ENCODE measurements at places on chromosomes 1 and 21. TPM values are rescaled to one million over a fixed set of nuclear protein-coding genes. Genes with fewer than 3 reads are reported as not detected.
A peak's percentile ranks its signal among the peaks of the same experiment; 100 is the strongest.

- H3K4me1 ChIP-seq, result no peaks in the 10 kb centered on the region
- DNase-seq, result no peak
- H3K36me3 ChIP-seq, result no peaks in the 10 kb centered on the region
- no peak overlapping the region for H3K27ac ChIP-seq
- H3K27me3 ChIP-seq, result peaks cover 2% of the 10 kb centered on the region
These were observed 285.0 kb downstream of the SIPA1L2 start for GRCh38 chr1:232344791-232345399.

GRCh38 chr21:26934383-26934782 lies 32.5 kb downstream of the ADAMTS5 start:
- no peak overlapping the region for H3K4me3 ChIP-seq
- H3K27me3 ChIP-seq, result peaks cover 2% of the 10 kb centered on the region
- H3K36me3 ChIP-seq, result no peaks in the 10 kb centered on the region
- H3K4me1 ChIP-seq, result no peaks in the 10 kb centered on the region
- H3K27ac ChIP-seq, result no peak overlapping the region

GRCh38 chr21:14977814-14978213 lies 87.0 kb downstream of the NRIP1 start:
- no peak overlapping the region for H3K27ac ChIP-seq
- peaks cover 38% of the 10 kb centered on the region for H3K4me1 ChIP-seq
- no peak for DNase-seq
- no peak overlapping the region for H3K4me3 ChIP-seq

DNA sequence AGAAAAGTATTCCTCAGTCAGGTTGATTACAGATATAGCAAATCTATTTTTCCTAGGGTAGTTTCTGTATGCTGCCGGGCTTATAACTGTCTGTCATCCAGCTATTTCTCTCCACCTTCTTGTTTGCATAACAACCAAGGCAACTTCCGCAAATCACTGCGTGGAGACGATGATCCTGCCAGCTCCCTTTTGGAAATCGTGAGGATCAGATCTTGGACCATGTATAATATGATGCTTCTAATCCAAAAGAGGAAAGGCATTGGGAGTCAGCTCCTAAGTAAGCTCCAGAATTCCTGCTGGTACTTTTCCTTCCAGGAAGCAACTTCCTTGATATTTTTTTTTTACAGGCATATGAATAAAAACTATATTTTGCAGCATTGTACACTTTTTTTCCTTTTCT lies 445 bp upstream of the RGS4 start:
- H3K4me1 ChIP-seq, result no peaks in the 10 kb centered on the region
- H3K4me3 ChIP-seq, result no peak overlapping the region
- no peak overlapping the region for H3K27ac ChIP-seq
- H3K27me3 ChIP-seq, result peaks cover 15% of the 10 kb centered on the region
- no peak for DNase-seq

DNA sequence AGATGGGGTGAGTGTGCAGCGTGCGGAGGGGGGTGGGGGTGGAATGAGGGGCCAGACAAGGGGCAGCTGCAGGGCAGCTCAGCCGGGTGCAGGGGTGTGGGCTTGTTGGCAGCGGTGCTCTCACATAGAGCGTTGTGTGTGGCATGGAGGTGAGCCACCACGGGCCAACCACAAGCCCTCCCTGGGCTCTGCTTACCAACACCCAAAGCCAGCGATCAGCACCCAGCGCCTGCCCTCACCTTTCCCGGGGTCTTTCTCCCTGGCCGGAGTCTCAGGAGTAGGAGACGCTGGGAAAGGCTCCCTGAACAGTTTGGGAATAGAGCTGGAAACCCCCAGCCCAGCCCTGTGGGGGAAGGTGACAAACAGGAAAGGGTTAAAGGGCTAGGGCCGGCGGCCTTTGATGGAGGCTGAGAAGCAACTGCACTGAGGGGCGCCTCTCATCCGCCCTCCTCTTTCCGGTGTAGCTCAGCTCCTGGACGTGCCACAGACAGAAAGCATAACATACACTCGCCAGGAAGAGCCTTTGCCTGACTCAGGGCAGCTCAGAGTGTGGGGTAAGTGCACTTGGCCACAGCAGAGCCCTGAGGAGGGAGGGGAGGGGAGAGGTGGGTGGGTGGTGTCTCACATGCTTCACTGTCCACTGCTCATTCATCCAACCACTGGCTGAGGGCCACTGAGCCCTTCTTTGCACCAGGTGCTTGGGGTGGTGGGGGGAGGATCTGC lies 577 bp downstream of the IKBKE start:
- H3K4me1 ChIP-seq, result peaks cover 41% of the 10 kb centered on the region
- no peaks in the 10 kb centered on the region for H3K36me3 ChIP-seq
- peak overlapping the region; percentile 83 for H3K27ac ChIP-seq

DNA sequence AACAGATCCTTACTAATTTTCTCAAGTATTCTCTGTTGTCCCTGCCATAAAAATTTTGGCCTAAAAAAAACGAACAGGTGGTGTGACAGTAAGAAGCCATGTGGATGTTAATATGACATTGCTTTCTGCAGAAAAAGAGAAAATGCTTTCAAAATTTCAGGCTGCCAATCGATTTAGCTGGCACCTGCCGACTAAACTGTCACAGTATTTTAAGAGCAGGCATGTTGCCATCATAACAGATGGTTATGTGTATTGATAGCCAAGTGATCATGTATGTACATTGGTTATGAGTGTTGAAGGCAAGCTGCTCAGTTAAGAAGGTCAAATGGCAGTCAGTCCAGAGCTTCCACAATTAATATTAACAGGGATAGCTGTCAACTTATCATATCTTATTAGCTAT lies 1017.0 kb downstream of the MRPL39 start:
- DNase-seq, result no peak
- no peaks in the 10 kb centered on the region for H3K4me1 ChIP-seq
- H3K4me3 ChIP-seq, result no peak overlapping the region
- H3K27ac ChIP-seq, result no peak overlapping the region
- peaks cover 4% of the 10 kb centered on the region for H3K27me3 ChIP-seq

- peak overlapping the region; percentile 67 for H3K4me3 ChIP-seq
- DNase-seq, result no peak
- H3K36me3 ChIP-seq, result no peaks in the 10 kb centered on the region
- H3K4me1 ChIP-seq, result peaks cover 18% of the 10 kb centered on the region
- no peak overlapping the region for H3K27ac ChIP-seq
- H3K27me3 ChIP-seq, result peaks cover 16% of the 10 kb centered on the region
These were observed 451 bp downstream of the ADAMTSL4 start for GRCh38 chr1:150549496-150550221.

DNA sequence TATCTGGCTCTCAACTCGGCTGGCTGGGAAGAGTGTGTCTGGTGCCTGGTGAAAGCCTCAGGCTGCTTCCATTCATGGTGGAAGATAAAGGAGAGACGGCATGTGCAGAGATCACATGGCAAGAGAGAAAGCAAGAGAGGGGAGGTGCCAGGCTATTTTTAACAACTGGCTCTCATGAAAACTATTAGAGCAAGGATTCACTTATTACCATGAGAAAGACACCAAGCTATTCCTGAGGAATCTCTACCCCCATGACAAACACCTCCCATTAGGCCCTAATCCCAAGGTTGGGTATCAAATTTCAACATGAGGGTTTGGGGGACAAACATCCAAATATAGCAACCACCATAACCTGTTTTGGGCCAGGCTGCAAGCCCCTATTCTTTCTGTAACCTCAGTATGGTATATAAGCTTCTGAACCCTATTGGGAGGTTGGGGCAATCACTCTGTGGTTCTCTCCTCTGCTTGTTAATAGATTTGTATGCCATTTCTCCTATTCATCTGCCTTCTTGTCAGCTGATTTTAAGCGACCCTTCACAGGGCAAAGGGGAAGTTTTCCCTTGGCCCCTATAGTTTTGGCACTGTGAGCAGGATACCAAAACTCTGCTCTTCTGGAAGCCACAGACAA lies 179.0 kb upstream of the TNR start:
- H3K27me3 ChIP-seq, result peaks cover 3% of the 10 kb centered on the region
- H3K4me1 ChIP-seq, result no peaks in the 10 kb centered on the region
- H3K4me3 ChIP-seq, result no peak overlapping the region
- H3K36me3 ChIP-seq, result peaks cover 41% of the 10 kb centered on the region

DNA sequence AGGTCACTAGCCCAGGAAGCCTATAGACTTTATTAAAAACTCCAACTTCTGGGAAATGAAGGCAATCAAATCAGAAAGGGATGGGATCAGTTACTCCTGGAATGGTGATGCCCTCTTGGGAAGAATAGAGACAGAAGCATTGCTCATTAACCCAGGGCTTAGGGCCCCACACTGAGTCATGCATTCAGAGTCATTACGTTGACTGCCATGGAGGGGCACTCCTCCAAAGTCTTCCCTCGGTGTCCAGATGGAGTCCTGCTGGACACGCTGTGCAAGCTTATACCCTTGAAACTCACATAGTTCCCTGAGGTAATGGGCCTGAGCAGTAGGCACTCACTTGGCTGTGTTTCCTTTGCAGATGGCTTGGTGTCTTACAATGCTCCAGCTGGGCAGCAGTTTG lies 35.2 kb upstream of the HSD17B7 start:
- H3K4me1 ChIP-seq, result no peaks in the 10 kb centered on the region
- no peak overlapping the region for H3K4me3 ChIP-seq
- no peaks in the 10 kb centered on the region for H3K27me3 ChIP-seq
- no peak overlapping the region for H3K27ac ChIP-seq

- DNase-seq, result no peak
- H3K27ac ChIP-seq, result no peak overlapping the region
- no peak overlapping the region for H3K4me3 ChIP-seq
These were observed 5.7 kb upstream of the TENT5B start for GRCh38 chr1:27018316-27018715.

DNA sequence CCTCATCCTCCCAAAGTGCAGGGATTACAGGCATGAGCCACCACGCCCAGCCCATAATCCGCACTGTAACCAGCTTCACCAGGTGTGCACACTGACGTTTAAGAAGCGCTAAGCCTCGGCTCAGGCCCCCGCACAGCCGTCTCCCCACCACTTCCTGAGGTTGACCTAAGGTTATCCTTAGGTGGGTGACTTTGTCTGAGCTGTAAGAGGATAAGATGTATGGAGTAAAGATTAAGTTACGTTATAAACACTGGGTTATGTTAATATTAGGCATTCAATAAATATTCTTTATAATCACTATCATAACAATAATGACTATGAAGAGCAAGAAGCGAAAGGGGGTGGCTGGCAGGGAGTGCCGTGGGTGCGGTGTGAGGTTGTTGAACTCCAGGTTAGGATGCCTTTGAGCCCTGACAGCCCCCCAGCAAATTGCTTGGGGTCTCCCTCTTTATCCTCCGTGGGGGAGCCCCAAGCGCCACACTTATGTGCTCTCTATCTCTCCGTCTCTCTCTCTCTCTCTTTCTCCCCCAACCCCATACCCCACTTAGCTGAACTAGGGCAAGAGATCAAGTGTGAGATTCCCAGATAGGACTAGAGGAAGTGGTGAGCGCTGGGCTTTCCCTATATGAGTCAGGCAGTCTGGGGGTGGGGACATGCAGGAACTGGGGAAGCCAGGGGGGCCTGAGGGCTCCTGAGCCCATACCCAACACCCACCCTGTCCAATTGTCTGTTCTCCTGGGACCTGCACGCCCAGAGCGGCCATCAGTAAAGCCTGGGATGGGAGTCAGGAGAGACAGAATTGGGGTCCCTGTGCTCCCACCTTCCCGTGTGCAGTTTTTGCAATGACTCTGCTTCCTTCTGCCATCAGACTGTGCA lies 7.6 kb downstream of the EFHD2 start:
- H3K4me1 ChIP-seq, result peaks cover 95% of the 10 kb centered on the region
- peak overlapping the region; percentile 96 for H3K4me3 ChIP-seq
- H3K27me3 ChIP-seq, result peaks cover 43% of the 10 kb centered on the region
- DNase-seq, result peak; percentile 83
- H3K27ac ChIP-seq, result peak overlapping the region; percentile 99
- peaks cover 21% of the 10 kb centered on the region for H3K36me3 ChIP-seq

DNA sequence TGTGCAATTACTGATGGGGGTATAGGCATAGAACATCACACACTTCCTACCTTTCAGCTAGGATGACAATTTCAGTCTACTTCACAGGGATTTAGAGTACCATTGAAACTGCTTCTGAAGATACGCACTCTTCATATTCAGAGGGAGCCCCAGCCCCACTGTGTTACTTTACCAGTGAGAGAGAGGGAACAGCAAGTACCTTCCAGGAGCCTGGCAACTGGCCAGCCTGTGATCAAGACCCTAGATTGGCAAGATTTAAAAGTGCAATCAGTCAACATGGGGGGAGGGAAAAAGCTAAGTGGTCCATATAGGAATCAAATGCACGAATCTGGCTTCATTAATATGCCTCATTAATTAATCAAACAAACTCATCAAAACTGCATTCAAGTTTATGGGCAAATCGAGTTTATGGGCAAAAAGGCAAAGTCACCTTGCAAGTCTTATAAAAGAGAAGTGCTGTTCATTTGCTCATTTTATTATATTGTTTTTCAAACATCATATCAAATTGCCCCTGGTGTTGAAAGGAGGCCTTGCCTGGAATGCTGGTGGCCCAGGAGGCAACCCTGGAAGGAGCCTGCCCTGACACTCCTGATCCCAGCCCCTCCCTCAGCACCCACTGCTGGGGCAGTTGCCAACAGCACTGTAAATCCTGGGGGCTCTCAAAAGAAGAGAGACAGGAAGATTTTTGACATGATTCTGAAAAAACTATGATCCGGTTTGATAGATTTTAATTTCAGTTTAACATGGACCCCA lies 184.9 kb upstream of the DPT start:
- no peaks in the 10 kb centered on the region for H3K4me1 ChIP-seq
- peaks cover 3% of the 10 kb centered on the region for H3K27me3 ChIP-seq
- no peaks in the 10 kb centered on the region for H3K36me3 ChIP-seq
- no peak overlapping the region for H3K27ac ChIP-seq

DNA sequence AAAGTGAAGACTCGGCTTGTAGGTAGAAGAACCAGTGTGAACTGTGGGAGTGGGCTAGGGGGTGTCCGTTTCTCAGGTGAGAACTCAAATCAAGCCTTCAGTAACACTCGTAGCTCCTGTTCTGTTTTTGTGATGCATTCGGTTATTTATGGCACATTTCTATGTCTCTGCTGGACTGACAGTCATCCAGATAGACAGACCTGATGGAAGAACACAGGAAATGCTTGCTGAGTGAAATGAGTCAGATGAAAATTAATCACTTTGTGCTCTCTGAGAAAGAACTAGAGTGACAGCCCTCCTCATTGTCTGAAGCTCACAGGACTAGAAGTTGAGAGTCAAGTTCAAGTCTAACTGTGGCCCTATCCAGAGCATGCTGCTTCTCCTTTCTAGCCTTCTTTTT lies 360.1 kb upstream of the PLXNA2 start:
- no peak overlapping the region for H3K4me3 ChIP-seq
- no peaks in the 10 kb centered on the region for H3K36me3 ChIP-seq
- H3K27me3 ChIP-seq, result peaks cover 3% of the 10 kb centered on the region
- DNase-seq, result no peak

DNA sequence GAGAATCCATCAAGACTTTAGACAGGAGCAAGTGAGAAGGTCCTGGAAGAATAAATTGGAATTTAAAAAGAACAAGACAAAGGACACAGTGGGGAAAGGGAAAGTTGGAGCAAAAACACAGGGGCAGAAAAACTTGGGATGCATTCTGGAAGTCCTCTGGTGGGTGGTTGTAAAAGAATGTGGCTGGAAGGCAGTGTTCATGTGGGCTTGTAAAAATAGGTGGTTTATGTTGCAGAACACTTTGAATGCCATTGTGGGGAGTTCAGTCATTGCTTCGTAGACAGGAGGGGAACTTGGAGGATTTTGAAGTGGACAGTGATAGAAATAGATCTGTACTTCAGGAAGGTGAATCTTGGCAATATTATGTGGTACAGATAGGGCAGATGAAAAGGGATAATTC lies 15.2 kb downstream of the KIF1B start:
- no peak for DNase-seq
- no peak overlapping the region for H3K4me3 ChIP-seq
- H3K27me3 ChIP-seq, result peaks cover 3% of the 10 kb centered on the region
- H3K4me1 ChIP-seq, result peaks cover 5% of the 10 kb centered on the region
- H3K36me3 ChIP-seq, result no peaks in the 10 kb centered on the region

- H3K4me3 ChIP-seq, result no peak overlapping the region
- no peaks in the 10 kb centered on the region for H3K27me3 ChIP-seq
These were observed 42.3 kb downstream of the SASS6 start for GRCh38 chr1:100090471-100090870.

The SPATA17 gene
- polyA plus RNA-seq, result not detected

The AIRE gene
- not detected for polyA plus RNA-seq

The OR4F16 gene
- not detected for polyA plus RNA-seq

The DEDD gene
- 42.2 TPM for polyA plus RNA-seq

Data from immature natural killer cell (primary cell).